Bronchus fibroblast of lung (primary cell): ENCODE measurements at places on chromosomes 5 and 9. TPM values are rescaled to one million over a fixed set of nuclear protein-coding genes. Genes with fewer than 3 reads are reported as not detected.

The PDCD1LG2 gene
- total RNA-seq, result 3.0 and 4.9 TPM in 2 replicates

The HSPB3 gene
- not detected in 2 replicates for total RNA-seq

The PCDHGB1 gene
- total RNA-seq, result 0.30 and 0.34 TPM in 2 replicates

The SLC25A2 gene
- not detected in 2 replicates for total RNA-seq

The GOLPH3 gene
- 69.3 and 82.7 TPM in 2 replicates for total RNA-seq

The SMIM33 gene
- total RNA-seq, result not detected in 2 replicates

The TAF11L10 gene
- total RNA-seq, result not detected in 2 replicates

The TAF11L5 gene
- not detected in 2 replicates for total RNA-seq

The FOXI1 gene
- not detected in 2 replicates for total RNA-seq

The PRRC1 gene
- total RNA-seq, result 37.7 and 45.0 TPM in 2 replicates

The PCDH1 gene
- total RNA-seq, result 0.15 and 0.17 TPM in 2 replicates

The CCDC192 gene
- total RNA-seq, result not detected in 2 replicates

The PCDHGB5 gene
- total RNA-seq, result 10.6 and 13.8 TPM in 2 replicates

The CDC14B gene
- total RNA-seq, result 5.8 and 12.1 TPM in 2 replicates

The BASP1 gene
- 159 and 196 TPM in 2 replicates for total RNA-seq

The NR5A1 gene
- total RNA-seq, result not detected in 2 replicates

The FBXW5 gene
- 113 and 115 TPM in 2 replicates for total RNA-seq

The HRH2 gene
- 0.17 TPM in 1 of 2 replicates, not detected in the other for total RNA-seq

The SLC34A3 gene
- not detected in 2 replicates for total RNA-seq
